ENCODE measurements at places on chromosomes 7 and 10.
A peak's percentile ranks its signal among the peaks of the same experiment; 100 is the strongest.

- DNase-seq = no peak
Measured at GRCh38 chr10:131102147-131102546, 209.4 kb downstream of the TCERG1L start.

DNA sequence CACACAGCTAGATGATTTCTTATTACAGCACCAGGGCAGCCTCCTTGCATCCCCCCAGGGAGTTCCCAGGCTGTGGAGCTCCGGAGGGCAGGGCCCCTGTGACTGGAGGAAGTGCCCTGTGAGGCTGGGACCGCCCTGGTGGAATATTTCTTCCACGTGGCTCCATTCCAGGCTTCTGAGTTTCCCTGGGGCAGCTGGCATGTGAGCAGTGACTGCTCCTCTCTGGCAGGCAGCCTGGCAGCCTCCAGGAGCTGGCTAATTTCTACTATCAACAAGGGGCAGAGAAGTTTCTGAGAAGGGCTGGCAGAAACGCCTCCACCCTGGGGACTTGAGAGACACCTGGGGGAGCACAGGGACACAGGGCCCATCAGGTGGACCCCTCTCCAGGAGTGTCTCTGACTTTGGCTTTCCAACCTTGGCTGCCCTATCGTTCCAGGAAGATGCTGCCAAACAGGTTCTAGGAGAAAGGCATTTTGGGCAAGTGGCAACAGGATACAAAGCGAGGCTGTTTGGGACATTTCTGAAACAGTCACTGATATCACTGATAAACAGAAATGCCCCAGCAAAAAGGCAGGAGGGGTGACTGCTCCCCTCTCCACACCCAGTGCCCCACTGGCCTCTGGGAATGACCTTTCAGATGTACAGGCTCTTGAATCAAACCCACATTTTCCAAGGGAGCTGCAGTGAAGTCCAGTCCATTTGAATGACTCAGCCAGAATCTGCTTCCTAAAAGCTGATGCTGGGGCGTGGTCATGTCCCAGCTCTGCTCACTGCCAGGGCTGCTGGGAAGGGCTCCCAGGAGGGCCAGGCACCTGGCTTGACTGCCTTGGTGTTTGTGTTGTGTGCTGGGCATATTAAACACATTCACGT is 16.1 kb downstream of the MYOF start:
- DNase-seq = peak; percentile 86

GRCh38 chr7:110568932-110569331 is 522.0 kb upstream of the LRRN3 start:
- DNase-seq = no peak

DNA sequence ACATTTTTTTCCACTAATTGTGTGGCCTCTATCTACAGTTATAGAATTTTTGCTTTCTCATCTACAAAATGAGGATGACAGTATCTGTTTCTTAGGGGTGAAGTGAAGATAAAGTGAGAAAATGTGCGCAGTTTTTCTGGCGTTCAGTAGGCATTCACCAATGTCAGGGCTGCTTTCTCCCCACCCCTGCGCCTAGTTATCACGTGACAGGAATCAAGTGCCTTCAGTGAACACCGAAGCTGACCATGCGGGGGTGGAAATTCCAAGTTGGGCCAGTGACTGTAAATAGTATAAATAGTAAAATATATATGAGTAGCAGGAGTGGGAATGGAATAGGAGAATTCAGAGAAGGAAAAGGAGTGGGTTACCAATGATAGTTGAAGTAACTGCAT is 77.4 kb downstream of the TAF3 start:
- DNase-seq = no peak

GRCh38 chr10:17123961-17124360 is 5.7 kb downstream of the CUBN start:
- no peak for DNase-seq

DNA sequence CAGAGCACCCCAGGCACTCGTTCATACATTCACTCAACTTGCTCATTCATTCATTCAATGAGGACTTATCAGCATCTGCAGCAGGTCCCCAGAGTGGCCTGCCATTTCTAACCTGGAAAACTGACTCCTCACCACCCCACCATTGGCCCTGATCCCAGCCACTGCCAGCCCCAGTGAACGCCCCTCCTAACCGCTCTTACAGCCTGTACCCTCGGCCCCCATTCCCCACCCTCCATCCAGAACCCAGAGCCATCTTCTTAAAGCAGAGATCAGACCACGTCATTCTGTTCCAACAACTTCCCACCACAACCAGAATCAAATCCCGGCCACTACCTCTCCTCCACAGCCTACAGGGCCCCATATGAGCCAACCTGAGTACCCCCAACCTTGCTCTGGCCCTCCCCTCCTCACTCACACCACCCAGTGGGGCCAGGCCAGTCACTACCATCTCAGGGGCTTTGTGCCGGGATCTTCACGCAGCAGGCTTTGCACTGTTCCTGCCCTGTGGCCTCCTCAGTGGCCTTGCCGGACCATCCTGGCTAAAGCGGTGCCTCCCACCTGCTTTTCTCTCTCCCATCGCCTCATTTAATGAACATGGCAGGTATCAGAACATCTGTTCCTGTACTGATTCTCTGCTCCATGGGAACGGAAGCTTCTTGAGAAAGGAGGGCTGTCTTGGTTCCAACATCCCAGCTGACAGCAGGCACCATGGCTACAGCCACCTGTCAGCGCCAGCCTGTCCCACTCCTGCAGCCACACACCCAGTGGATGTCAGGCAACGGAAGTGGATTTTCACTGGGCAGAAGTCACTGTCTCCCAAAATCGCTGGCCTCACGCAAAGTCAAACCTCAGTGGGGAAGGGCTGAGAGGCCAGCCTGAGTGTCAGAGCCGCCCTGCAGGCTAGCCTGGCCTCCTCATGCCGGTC is 45.4 kb downstream of the FAM53B start:
- DNase-seq = no peak

DNA sequence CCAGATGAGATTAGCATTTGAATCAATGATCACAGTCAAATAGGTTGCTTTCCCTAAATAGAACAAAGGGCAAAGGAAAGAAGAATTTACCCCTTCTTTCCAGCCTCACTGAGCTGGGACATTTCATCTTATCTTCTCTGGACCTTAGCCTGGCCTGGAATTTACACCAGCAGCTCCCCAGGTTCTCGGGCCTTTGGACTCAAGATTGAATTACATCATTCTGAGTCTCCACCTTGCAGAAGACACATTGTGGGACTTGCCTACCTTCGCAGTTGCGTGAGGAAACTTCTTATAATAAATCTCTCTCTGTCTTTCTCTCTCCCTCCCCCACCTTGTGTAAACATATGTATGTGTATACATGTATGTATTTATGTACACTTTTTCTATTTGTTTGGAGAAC is 732.4 kb downstream of the IPMK start:
- DNase-seq = no peak

DNA sequence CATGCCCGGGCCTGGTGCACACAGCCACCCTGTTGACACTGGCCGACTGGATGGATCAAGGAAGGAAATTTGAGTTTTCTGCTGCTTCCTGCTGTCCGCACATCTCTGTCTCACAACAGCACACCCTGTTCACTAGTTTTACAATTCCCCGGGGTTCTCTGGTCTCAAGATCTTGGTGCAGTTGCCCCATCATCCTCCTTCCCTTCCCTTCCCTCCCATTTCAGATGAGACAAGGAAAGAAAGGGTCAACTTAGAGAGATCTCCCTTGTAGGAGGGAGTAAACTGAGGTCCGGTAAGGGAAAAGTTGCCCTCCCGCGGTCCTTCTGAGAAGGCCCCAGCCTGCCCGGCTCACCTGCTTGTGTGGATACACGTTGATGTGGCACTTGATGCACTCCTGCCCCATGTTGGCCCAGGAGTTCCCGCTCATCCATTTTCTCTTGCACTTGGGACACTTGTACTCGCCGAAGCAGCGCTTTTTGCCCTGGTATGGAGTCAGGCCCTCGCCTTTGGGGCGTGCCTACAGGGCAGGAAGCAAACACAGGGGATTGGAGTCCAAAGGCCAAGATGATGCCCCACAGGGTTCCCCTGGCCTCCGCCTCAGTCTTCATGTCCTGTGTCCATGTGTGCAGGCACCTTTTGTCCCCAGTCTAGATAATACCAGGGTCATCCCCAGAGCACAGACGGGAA is 46.8 kb downstream of the PPIF start:
- no peak for DNase-seq

DNA sequence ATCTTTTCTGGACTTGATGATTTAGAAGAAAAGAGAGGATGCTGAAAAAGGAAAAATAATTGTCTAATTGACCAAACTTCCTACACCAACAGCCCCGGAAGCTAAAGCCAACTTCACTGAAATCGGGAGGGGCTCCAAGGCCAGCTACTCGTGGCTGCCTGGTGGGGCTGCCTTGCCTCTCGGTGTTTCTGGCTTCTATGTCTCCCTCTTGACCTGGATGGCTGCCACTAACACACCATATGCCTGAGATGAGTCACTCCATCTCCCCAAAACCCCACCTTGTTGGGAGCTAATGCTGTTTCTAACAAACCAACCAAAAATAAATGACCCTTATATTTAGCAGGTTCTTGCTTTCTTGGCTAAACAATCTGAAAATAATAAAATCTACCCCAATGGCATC is 87.6 kb upstream of the AFAP1L2 start:
- no peak for DNase-seq

DNA sequence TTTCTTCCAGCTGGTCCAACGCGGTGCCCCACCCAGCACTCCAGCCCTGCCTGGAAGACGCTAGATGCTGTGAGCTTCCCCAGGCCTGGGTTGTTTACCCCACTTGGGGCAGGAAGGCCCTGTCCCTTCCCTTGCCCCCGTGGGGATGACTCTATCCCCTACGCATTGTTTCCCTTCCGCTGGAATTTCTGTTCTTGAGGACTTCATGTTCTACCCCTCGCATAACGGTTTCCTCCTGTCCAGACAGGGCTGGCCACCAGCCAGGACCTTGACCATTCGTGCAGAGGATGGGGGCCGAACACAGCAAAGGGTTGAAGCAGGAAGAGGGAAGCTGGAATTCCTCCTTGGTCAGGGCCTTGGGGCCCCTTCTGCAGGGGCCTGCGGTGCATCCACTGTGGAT is 14.7 kb upstream of the SERPINE1 start:
- no peak for DNase-seq

- no peak for DNase-seq
Measured at GRCh38 chr10:84525120-84525806, 196.9 kb downstream of the CCSER2 start.

DNA sequence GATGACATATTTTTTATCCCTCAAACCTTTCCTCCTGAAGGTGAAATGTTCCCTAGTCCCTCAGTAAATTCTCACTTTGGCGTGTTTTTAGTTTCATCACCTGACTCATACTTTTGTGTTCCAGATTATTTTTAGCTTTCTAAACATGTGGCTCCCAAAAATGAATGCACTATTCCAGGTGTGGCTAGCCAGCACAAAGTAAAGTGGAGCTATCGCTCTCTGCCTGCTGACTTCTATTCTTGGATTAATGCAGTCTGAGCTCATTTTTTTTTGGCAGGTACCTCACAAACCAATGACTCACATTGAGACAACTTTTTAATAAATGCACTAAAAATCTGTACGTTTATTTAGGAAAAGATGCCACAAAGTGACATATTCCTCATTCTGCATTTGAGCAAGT is 58.8 kb upstream of the LANCL2 start:
- DNase-seq = no peak

DNA sequence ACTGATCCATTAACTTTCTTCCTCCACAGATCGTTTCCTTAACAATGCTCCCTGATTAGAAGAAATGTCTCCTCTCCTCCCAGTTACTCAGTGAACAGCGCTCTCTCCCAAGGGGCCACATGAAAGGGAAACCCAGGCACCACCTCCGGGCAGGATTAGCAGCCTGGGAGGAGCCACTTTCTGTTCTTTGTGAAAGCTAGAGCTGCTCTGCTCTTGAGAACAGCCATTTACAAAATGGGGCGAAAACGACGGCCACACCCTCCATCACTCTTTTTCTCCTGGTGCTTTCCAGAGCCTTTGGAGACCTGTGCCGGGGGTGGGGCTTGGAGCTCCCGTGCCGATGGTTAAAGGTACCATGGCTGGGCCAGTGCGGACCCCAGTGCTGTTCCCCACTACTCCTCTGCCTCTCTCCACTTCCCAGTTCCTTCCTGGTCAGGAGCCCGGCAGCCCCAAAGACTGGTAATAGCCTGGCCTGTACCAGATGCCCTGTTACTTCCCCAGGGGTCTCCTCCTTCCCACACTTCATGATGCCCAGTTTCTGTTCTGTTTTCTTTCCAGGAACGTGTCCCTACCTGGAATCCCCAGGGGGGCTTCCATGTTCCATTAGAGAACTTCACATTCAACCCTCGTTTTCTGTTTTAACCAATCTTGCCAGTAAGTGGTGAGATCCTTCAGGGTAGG is 402.9 kb upstream of the GALNT17 start:
- no peak for DNase-seq

GRCh38 chr7:111728635-111728995 is 166.3 kb upstream of the IMMP2L start:
- DNase-seq = no peak

GRCh38 chr7:101884671-101885596 is 67.5 kb downstream of the CUX1 start:
- no peak for DNase-seq

GRCh38 chr7:79211724-79212123 is 241.7 kb downstream of the MAGI2 start:
- no peak for DNase-seq

GRCh38 chr7:85469446-85470010 is 282.7 kb upstream of the SEMA3D start:
- no peak for DNase-seq

DNA sequence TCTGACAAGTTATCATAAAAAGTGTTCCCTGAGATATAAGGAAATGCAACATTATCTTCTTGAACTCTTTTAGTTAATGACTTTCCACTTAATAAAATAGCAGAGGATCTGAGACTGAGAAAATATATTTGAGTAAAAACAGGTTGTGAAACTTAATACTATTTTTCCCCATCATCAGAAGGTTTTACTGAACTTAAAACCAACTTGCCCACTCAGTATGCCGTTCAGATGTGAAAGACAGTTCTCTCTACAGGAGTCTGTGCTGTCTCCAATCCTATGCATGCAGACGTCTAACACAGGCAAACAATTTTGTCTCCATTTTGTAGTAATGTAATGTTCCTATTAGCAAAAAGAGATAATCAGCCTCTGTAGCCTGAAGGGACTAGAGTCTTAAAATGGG is 38.2 kb upstream of the CYP2C18 start:
- no peak for DNase-seq

DNA sequence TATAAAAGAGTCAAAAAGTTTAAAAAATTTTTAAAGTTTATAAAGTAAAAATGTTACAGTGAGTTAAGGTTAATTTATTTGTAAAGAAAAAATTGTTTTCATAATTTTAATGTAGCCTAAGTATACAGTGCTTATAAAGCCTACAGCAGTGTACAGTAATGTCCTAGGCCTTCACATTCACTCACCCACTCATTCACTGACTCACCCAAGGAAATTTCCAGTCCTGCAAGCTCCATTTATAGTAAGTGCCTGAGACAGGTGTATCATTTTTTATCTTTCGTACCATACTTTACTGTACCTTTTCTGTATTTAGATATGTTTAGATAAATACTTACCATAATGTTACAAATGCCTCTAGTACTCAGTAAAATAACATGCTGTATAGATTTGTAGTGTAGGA is 269.7 kb upstream of the PHF14 start:
- DNase-seq = no peak

Measured in GM03348 (cell line).